Fibroblast of lung (primary cell): ENCODE measurements at places on chromosomes 7 and 10. TPM values are rescaled to one million over a fixed set of nuclear protein-coding genes. Genes with fewer than 3 reads are reported as not detected.
A peak's percentile ranks its signal among the peaks of the same experiment; 100 is the strongest.

GRCh38 chr7:50793120-50793946 is 10.6 kb upstream of the GRB10 start:
- H3K27me3 ChIP-seq: peaks cover 5% of the 10 kb centered on the region
- no peak overlapping the region for H3K27ac ChIP-seq
- no peaks in the 10 kb centered on the region for H3K4me1 ChIP-seq
- H3K4me3 ChIP-seq: peak overlapping the region; percentile 74
- DNase-seq: peak; percentile 57

GRCh38 chr10:25852364-25852941 is 81.6 kb upstream of the MYO3A start:
- H3K4me1 ChIP-seq: no peaks in the 10 kb centered on the region
- no peak for DNase-seq
- H3K4me3 ChIP-seq: no peak overlapping the region

DNA sequence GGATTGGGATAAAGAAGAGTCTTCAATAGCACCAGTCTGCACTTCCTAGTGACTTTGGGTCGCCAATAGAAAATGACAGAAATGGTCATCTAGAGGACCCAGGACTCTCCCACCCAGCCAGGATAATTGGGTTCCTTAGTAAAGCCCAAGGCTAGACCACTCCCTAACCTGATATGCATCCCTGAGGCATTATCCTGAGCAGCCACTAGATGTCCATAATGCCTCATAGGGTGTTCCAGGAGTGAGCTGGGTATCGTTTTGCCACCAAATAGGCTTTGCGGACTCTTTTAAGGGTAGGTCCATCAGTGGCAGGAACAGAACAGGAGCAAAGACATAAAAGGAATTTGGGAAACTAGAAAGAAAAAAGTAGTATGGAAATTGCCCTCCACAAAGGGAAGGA is 4.5 kb upstream of the LRRC4 start:
- no peak overlapping the region for H3K27ac ChIP-seq
- no peaks in the 10 kb centered on the region for H3K36me3 ChIP-seq
- peaks cover 2% of the 10 kb centered on the region for H3K4me1 ChIP-seq
- DNase-seq: no peak
- H3K27me3 ChIP-seq: no peaks in the 10 kb centered on the region

GRCh38 chr7:88204525-88205110 is 15.2 kb downstream of the SRI start:
- no peak overlapping the region for H3K4me3 ChIP-seq
- no peak for DNase-seq
- no peak overlapping the region for H3K27ac ChIP-seq
- H3K4me1 ChIP-seq: no peaks in the 10 kb centered on the region
- H3K27me3 ChIP-seq: no peaks in the 10 kb centered on the region
- H3K36me3 ChIP-seq: peaks cover 8% of the 10 kb centered on the region

GRCh38 chr7:151393031-151393977 is 16.5 kb downstream of the WDR86 start:
- no peak overlapping the region for H3K4me3 ChIP-seq
- no peaks in the 10 kb centered on the region for H3K36me3 ChIP-seq
- no peaks in the 10 kb centered on the region for H3K4me1 ChIP-seq
- H3K27me3 ChIP-seq: peaks cover 7% of the 10 kb centered on the region
- no peak for DNase-seq
- H3K27ac ChIP-seq: no peak overlapping the region

- H3K4me3 ChIP-seq: no peak overlapping the region
- DNase-seq: peak; percentile 30
- H3K4me1 ChIP-seq: no peaks in the 10 kb centered on the region
- no peaks in the 10 kb centered on the region for H3K27me3 ChIP-seq
- no peaks in the 10 kb centered on the region for H3K36me3 ChIP-seq
- no peak overlapping the region for H3K27ac ChIP-seq
Measured at GRCh38 chr7:41437257-41438196, 265.4 kb downstream of the INHBA start.

- H3K4me1 ChIP-seq: peaks cover 10% of the 10 kb centered on the region
- H3K27me3 ChIP-seq: no peaks in the 10 kb centered on the region
- H3K36me3 ChIP-seq: no peaks in the 10 kb centered on the region
- peak; percentile 88 for DNase-seq
Measured at GRCh38 chr10:5071411-5072198, 22.6 kb upstream of the AKR1C3 start.

GRCh38 chr7:961546-962400 is 7.3 kb upstream of the ADAP1 start:
- H3K36me3 ChIP-seq: no peaks in the 10 kb centered on the region
- H3K27ac ChIP-seq: no peak overlapping the region
- no peak for DNase-seq
- H3K4me3 ChIP-seq: no peak overlapping the region

TDRD1 gene
- 0.26 TPM in 1 of 2 replicates, not detected in the other for total RNA-seq

HMX2 gene
- total RNA-seq: not detected in 2 replicates

CRPPA gene
- 1.0 and 1.5 TPM in 2 replicates for total RNA-seq

VWA2 gene
- total RNA-seq: under 0.01 and 0.17 TPM in 2 replicates
